ENCODE measurements at places on chromosomes 3 and 15.

DNA sequence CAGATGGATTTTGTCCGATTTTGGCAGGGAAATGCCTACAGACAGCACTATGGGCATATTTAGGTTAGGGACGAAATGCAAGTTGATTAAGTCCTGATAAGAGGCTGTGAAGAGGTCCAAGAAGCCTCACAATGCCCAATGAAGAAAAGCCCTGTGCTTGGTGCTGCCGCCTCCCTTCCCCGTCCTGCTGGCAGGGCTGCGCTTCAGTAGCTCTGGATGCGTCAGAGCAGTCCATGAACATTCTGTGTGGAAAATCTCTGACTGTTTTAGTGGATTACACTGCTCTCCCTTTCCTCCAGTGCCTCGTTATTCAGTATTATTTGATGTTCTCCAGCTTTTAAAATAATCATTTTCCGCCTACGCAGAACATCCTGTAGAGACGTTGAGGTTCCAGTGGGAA lies 39.6 kb downstream of the MLH1 start:
- no peak for DNase-seq

DNA sequence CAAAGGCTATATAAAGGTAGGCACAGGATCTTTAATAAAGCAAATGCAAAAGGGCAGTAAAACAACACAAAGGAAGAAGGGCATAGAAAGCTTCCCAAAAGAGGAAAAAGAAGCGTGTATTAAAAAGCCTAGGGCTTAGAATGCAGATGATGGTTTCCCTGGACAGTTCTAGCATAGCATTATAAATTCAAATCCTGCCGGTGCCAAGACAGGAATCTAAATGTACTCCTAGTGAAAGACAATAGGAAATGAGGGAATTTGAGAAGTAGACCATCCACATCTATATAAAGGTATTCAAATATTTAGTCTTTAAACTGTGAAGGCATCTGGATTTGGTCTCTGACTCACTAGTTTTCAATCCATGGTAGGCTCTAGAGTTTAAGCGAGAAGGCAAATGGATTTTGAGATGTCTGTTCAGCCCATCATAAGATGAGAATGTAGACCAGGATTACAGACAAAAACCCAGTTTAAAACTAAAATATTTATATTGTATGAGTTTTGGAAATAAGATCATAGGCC lies 431.8 kb downstream of the TBL1XR1 start:
- no peak for DNase-seq

- DNase-seq = no peak
These were observed 43.2 kb upstream of the FGD5 start for GRCh38 chr3:14775563-14775962.

GRCh38 chr3:185250247-185250646 lies 3.6 kb downstream of the EHHADH start:
- DNase-seq = no peak

DNA sequence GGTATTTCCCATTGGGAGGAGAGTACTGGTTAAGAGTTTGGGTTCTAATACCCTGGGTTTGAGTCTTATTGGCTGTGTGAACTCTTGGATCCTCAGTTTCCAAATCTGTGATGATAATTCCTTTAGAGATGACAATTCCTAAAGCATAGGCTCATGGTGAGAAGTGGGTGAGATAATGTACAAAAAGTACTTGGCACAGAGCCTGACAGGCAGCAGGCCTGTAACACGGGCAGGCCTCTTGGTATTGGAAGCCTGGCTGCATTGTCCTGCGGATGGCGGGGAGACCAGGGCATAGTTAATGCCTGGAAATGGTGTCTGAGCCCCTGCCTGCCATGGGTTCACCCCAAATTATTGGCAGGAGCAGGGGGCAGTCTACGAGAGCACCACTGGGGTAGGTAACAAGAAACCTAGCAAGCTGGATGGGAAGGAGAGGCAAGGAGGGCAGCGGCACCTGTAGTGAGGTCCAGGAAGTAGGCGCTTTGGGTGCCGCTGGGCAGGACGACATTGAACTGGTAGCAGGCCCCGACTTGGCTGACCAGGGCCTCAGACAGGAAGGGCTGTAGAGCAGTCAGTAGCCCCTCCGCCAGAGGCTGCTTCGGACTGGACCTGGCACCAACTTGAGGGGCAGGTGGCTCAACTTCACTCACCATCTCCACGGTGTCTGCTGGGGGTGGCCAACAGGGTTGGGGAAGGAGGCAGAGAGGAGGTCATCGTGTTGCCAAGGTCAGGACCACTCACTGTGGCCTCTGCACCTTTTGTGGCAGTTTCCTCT lies 7.7 kb downstream of the STOML1 start:
- no peak for DNase-seq

- DNase-seq = peak; percentile 83
These were observed 12.5 kb downstream of the P2RY14 start for GRCh38 chr3:151265866-151266265.

DNA sequence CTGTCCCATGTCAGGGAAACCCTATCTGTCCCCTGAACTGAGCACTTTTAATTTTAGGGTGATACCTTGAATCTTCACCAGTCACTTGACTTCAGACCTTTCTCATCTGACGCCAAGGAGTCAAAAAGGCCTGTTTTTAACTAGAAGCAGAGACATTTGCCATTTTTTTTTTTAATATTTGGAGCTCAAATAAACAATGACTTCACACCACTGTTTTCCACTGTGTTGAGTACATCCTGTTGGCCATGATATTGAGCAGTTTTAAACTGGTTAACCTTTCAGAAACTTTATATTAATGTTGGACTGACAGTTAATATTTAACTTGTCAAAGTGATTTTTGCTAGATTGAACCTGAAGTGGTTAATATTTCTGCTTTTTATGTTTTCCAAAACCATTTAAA lies 28.2 kb downstream of the DAG1 start:
- DNase-seq = no peak

DNA sequence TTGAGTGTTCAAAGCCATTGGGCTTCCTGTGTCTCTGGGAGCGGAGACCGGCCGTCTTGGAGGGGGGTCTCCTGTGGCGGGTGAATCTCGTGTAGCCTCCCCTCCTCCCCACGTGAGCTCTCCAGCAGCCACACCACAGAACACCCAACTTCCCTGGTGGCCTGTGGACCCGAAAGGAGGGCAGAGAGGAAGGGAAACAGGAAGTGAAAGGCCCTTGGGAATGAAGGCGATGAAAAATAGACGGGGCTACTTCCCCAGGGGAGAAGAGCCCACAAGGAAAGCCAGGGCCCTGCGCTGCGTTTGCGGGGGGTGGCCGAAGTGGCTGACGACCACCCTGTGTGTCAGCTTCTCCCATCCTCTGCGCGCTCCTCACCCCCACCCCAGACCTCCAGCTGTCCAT lies 5.4 kb downstream of the ANKRD63 start:
- peak; percentile 79 for DNase-seq

DNA sequence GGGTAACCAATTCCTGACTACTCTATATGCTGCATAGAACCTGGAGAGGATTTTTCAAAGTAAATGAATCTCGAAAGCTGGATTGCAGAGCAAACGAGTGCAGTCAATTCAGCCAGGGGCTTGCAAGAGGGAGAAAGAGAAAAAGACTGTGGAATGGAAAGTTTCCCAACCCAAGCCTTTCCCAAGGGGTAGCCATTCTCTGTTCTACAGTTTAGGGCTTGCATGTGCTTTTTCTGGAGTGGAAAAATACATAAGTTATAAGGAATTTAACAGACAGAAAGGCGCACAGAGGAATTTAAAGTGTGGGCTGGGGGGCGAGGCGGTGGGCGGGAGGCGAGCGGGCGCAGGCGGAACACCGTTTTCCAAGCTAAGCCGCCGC lies 511 bp upstream of the RARB start:
- no peak for DNase-seq

DNA sequence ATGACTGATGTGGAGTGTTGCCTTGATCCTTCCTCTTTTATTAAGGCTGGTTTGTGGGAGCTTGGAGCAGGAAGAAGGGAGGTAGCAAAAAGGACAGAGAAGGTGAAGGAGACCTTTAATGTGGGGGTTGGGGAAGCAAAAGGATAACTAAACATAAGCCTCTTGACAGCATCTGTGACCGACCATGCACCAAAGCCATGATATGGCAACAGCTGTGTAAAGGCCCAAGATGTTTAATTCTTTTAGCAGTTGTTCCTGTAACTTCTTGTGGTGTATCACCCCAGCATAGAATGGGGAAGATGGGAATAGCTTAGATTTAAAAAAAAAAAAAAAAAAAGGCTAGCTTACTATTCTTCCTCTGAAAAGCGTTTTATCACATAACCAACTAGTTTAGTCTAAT lies 194.7 kb downstream of the KLHL25 start:
- DNase-seq = no peak

- no peak for DNase-seq
These were observed 66.5 kb downstream of the MBNL1 start for GRCh38 chr3:152335273-152335672.

DNA sequence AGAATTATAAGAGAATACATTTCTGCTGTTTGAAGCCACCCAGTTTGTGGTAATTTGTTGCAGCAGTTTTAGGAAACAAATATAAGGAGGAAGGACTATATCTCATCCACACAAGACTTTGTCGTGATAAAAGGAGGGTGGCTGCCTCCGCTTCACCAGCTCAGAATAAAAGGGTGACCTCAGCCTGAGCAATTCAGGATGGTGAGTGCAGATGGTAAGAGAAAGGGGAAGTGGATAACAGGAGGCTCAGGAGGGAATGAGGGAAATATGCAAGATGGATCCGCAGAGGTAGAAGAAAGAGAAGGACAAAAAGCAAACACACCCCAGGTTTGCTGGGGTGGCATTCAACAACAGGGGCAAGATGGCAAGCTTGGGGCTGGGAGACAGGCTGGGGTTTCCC lies 108.1 kb upstream of the TNFAIP8L3 start:
- peak; percentile 89 for DNase-seq

DNA sequence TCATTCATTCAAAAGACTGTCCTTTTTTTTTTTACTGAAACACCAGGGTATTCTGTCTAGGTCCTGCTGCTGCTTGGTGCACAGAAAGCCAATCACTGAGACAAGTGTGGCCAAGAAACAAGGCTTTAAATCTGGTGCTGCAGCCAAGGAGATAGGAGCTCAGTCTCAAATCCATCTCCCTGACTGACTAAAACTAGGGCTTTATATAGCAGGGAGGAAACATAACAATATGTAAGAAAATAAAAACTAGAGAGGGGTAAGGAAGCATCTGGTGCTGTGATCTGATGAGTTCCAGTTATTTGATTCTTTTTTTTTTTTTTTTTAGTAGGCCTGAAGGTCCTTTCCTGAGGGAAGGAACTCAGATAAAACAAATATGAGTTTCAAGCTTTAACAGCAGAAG lies 139.8 kb downstream of the ATG7 start:
- DNase-seq = no peak

GRCh38 chr15:62431008-62431797 lies 266.1 kb upstream of the C2CD4B start:
- no peak for DNase-seq

- DNase-seq = no peak
These were observed 35.2 kb downstream of the BDH1 start for GRCh38 chr3:197520311-197521276.

- DNase-seq = peak; percentile 89
These were observed 13.3 kb upstream of the PAQR9 start for GRCh38 chr3:142976621-142977398.

GRCh38 chr15:94186770-94187331 lies 44.5 kb upstream of the MCTP2 start:
- DNase-seq = peak; percentile 61

DNA sequence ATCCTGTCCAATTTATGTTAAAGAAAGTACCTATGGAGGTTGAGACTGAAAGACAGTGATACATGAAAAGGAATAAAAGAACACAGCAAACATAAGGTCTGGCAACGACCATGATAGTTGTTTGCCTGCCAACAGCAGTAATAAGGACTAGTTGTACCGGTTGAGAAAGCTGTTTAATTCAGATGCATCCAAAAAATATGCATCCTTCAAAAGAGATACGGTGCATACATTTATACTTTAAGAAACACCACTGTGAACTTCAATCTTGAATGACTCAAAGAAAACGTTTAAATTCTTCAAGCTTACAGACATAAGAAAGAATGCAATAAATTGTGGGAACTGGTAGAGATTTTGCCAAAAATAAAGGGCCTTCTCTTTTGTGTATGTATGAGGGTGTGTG lies 492.1 kb downstream of the NLGN1 start:
- DNase-seq = no peak

DNA sequence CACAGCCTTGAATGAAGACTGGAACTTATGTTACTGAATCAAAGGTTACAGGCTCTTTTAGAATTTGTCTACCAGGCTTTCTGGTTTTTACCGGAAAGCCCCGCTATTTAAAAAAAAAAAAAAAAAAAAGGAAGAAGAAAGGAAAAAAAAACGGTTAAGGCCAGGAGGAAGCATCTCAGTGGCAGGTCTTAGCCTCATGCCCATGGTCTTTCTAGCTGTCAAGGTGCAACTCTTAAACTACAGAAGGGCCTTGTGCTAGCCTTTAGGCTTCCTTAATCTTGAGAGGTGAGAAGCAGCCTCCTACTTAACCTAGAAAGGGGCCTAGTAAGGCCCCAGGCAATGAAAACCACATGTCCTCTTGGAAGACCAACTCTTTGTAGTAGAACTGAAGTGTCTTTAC lies 77.5 kb downstream of the TBC1D5 start:
- DNase-seq = no peak

- no peak for DNase-seq
These were observed 29.5 kb downstream of the SIAH2 start for GRCh38 chr3:150733373-150733935.

DNA sequence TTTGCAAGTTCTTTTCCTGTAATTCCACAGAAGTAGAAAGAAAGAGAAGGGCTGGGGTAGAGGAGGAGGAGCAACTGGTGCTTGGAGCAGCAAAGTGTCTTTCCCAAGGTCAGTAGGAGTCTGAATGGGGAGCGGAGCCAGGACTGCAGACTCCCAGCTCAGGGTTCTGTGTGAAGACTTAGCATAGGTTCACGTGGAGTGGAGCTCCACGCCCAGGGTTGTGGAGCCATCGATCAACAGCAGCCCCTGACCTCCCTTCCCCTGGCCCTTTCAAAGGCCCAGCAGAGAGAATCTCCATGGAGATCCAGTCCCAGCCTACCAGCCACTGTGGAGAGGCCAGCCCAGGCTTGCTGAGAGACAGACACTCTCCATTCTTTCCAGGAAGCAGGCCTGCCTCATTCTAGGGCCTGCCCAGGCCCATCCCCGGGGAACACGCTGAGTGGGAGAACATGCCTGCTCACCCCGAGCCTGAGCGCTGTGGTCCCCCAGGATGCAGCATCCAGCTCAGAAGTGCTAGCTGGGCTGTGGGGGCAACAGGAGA lies 62.1 kb downstream of the CORO2B start:
- DNase-seq = no peak

- peak; percentile 98 for DNase-seq
These were observed at the start of gene WDR5B for GRCh38 chr3:122415762-122416654. TSS of gene WDR5B (minus strand) at chr3:122416062. CDS start at chr3:122415528, 534 bp downstream.

- DNase-seq = peak; percentile 85
These were observed at the start of gene ACP3 for GRCh38 chr3:132317229-132317948. TSS of gene ACP3 (plus strand) at chr3:132317407. CDS start at chr3:132317457, 50 bp downstream.

- no peak for DNase-seq
These were observed 625.5 kb downstream of the NAALADL2 start for GRCh38 chr3:175484666-175485065.

All from inflammatory macrophage treated with lipopolysaccharide for 4 hours (primary cell).